ENCODE measurements at places on chromosomes 16 and 17.

GRCh38 chr16:85553436-85554113 lies 59.5 kb upstream of the GSE1 start:
- no peak for DNase-seq

DNA sequence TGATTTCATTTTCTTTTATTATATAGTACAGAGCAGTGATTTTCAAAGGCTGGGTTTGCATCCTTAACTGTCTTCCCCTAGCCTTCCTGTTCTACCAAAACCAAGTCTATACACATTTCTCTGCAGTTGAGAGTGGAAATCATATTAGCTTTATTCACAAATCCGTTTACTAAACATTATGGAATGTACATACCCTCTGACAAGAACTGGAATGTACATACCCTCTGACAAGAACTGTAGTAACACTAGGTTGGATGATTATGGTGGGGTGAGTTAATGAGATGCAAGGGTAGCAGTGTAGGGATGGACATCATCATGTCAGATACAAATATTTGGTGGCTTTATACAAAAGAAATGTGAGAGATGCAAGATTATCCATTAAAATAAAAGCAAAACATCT lies 154.8 kb downstream of the CYB561 start:
- DNase-seq = no peak

- DNase-seq = no peak
These were observed 405 bp upstream of the CBLN1 start for GRCh38 chr16:49281843-49282642.

- DNase-seq = no peak
These were observed 5.8 kb downstream of the PRSS27 start for GRCh38 chr16:2713985-2714774.

DNA sequence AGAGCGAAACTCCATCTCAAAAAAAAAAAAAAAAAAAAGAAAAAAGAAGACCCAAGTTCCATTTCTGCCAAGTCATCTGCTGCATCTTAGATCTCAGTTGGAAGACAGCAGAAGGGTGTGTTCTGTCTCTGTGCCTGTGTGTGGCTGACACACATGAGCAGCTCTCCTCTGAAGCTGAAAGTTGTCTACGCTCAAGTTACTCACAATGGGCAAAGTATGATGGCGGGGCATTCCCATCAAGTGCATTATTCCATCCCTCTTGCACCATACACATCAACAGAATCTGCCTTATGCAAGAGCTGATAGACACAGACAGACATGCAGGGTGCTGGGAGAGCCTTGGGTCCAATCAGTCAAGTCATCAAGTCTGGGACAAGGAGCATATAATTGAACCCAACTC lies 402.2 kb downstream of the XYLT1 start:
- no peak for DNase-seq

- no peak for DNase-seq
These were observed 64.8 kb upstream of the NOG start for GRCh38 chr17:56528696-56529095.

GRCh38 chr16:50121278-50121677 lies 31.8 kb upstream of the TENT4B start:
- DNase-seq = no peak

- no peak for DNase-seq
These were observed 19.1 kb upstream of the KIFC3 start for GRCh38 chr16:57821149-57821971.

- DNase-seq = no peak
These were observed 34.9 kb upstream of the NLRP1 start for GRCh38 chr17:5619088-5619740.

DNA sequence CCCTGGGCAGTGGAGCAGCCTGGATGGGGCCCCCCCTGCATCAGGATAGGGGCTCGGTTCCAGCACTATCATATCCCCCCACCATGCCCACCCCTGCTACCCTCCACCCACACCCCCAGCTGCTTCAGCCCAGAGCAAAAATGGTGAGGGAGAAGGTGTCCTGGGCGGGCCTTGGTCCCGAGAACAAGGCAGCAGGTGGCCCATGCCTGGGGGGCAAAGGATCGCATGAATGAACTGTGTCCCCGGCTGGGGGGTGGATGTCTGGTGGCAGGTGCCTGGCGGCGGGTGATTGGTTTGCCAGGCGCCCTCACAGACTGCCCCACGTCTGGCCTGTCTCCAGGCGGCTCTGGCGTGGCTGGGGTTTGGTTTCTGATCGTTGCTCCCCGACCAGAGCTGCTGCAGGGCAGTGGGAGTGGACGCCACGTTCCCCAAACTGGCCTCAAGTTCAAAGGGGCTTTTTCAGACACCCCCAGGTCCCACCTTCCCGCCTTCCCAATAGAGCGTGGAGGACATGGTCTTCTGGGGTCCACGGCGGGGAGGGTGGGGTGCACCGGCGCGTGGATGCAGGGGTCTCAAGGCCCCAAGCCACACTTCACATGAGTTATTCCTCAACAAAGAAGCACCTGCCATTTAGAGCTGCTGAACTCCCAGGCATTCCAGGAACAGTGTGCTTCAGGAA lies 12.6 kb downstream of the UTS2R start:
- no peak for DNase-seq

DNA sequence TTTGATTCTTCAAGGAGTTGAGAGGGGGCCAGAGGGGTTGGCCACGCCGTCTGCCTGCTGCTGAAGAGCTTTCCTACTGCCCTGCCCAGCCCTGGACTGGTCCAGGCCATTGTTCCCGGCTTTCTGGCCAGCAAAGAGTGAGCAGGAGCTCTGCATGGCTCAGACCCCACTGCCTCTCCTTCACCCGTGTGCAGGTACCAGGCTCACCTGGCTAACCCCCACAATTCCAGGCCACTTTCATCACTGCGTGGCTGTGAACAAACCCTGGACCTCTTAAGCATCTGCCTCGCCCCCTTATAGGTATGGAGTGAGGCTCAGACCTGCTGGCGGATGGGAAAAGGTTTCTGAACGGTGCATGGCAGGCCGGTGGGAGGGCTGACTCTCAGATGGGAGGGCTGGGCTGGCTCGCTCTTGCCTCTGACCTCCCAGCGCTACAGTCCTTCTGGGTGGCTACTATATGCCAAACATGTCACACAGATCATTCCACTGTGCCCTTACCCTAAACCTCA lies 8.9 kb downstream of the ZNF319 start:
- no peak for DNase-seq

DNA sequence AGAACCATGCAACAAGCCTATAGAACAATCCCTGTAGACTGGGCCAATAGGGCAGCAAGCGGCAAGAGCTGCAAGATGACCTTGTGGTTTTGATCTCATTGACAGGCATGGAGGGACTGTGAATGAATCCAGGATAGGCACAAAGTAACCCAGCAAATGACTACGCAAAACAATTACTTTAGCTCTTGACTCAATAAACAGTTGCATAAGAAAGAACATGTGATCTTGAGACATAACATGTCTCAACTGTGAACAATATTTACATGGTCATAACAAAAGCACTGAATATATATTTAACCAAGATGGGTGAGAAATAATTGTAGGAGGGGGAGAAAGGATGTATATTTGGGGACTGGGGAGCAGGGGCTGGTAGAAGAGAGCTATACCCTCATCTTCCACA lies 313.7 kb upstream of the CDH5 start:
- DNase-seq = no peak

- DNase-seq = no peak
These were observed 33.4 kb downstream of the TRAF4 start for GRCh38 chr17:28777178-28777577.

DNA sequence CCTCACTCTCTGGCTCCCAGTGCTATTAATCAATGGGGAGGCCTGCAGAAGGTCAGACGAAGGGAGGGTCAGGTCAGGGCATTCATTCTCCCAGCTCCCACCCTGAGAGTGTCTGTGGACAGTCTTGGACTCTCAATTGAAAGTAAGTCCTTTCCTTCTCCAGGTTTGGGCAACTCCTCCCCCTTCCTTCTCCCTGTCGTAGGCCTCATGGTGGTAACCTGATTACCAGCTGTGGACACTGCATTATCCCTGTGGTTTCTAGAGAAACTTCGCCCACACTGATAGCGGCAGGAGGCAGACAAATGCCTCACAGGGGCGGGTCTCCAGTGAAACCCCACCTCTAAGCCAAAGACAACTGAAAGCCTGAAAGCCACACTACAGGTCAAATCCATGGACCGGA lies 57.7 kb upstream of the SLC25A19 start:
- no peak for DNase-seq

DNA sequence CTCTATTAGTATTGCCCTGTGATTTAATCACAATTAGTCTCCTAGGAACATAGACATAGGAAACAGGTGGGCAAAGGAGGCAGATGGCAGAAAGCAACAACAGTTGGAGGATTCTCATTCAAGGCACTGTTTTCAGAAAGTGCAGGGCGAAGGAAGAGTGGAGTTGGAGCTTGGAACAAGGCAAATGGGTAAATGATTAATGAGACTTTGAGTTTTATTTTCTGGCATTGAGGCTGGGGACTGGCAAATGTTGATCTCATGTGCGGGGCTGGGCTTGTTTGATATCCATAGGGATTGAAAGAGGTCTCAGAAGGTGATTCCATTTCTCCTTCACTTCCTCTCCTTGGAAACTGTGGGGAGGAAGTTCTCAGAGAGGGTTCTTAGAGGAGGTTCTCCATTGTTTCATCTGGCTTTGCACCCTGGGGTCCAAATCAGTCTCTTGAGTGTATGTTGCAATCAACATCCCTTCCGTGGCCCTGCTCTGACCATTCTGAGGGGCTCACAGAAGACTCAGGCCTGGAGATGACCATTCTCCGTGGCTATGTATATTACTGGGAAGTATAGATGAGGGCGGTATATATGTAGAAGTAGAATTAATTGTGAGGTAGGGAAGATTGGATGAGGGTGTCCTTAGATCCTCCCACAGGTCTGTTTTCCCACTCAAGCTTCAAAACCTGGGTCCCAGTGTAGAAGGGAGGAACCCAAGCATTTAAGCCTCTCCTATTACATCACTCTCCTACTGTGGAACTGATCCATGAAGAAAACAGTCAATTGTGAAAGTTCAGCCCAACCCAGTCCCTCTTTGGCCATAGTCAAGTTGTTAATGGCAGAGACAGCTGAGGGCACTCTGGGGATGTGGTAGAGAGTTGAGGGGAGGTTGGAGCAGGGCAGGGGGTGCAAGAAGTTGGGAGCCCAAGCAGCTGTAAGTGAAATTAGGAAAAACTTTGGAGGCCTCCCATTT lies 36.5 kb upstream of the SRSF1 start:
- DNase-seq = no peak
